ENCODE measurements at places on chromosomes 5 and 9.

GRCh38 chr5:75277463-75277862 lies 40.8 kb upstream of the ANKRD31 start:
- no peak for DNase-seq

- DNase-seq: no peak
Observed at GRCh38 chr9:126472948-126473298, 140.8 kb upstream of the LMX1B start.

DNA sequence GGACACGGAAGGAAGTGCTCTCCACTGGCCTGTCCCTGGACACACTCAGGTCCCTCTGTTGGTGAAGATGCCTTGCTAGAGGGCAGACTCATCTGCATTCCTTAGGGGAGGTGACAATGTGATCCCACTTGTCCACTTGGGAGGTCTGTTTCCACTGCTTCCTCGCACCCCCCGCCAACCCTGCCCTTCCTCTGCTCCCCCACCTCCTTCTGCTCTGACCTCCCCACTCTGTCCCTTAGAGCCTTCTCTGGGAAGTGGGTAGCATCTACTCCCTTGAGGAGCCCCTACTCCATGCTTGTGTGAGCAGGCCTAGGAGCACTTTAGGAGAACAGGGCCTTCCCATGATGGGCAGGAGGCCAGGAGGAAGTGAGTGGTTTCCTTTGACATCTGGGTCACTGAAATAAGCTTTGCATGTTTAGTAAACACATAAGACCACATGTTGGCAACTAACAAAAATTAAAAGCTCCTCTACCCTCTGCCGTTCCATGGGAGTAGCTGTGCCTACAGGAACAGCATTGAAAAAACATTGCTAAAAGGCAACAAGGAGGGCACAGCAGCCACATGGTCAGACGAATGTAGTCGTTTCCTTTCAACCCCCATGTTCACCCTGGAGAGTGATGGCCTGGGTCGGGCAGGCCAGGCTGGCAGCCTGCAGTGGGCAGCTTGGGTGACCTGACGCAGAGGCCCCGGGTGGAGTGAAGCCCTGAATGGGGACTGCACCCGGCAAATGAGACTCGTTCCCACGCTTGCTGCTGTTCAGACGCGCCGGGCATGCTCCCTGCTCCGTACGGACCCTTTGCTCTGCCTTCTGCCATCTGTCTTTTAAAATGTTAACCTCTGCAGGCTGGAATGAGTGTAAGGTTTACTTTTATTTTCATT lies 634.0 kb downstream of the IRX1 start:
- no peak for DNase-seq

- DNase-seq: no peak
Observed at GRCh38 chr9:38768351-38768761, 48.4 kb upstream of the FAM240B start.

GRCh38 chr5:158943057-158943456 lies 156.7 kb downstream of the EBF1 start:
- DNase-seq: peak; percentile 33

- no peak for DNase-seq
Observed at GRCh38 chr5:134463991-134464760, 52.5 kb upstream of the CDKN2AIPNL start.

GRCh38 chr5:83312663-83313062 lies 158.9 kb upstream of the VCAN start:
- no peak for DNase-seq

GRCh38 chr9:25282946-25283345 lies 395.3 kb downstream of the TUSC1 start:
- no peak for DNase-seq

DNA sequence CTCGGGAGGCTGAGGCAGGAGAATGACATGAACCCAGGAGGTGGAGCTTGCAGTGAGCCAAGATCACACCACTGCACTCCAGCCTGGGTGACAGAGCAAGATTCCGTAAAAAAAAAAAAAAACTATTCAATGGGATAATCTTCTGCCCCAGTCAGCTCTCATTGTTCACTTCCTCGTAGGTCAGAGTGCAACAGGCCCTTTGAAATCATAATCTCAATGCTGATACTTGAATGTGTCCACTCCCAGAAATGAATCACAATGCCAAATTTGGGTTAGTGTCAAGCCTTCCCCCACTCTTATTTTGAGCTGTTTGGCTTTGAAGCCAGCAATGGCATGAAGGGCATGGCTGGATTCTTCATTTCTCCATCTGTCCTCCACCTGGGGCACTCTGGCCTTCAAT lies 610.3 kb upstream of the KLF4 start:
- no peak for DNase-seq

DNA sequence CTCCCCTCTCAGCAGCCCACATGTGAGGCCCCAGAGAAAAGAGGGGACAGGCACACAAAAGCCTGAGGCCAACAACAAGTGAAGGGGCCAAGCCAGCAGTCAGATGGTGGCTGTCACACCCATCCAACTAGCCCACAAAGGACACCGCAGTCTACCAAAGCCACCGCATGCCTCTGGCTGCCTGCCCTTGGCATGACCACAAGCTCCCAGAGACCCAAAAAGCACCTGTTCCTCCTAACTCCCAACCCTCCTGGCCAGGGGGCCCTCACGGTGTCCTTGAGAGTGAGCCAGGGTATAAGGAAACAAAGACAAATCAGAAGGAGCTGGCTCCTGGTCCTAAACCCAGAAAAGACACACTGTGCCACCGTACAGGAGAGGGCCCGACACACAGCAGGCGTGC lies 77.8 kb upstream of the LRRTM2 start:
- no peak for DNase-seq

DNA sequence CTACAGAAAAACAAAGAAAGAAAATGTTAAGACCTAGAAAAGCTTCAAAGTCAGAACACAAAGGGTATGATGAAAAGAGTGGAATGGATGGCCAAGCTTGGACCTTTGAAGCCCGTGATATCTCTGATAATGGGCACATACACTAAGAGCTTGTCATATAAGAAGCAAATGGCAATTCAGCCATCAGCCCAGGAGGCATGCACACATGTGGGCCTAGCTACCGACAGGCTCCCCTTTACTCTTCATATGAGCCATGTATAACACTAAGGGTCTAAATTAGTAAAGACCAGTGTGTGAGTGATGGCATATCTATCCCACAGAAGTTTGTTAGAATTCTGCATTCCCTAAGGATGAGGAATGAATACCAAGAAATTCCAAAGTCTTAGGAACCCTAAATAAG lies 20.1 kb downstream of the GRHPR start:
- no peak for DNase-seq

All from T1000 (cell line).